Muscle of arm (tissue), 14 donors: ENCODE measurements at places on chromosomes 5 and 9. TPM values are rescaled to one million over a fixed set of nuclear protein-coding genes. Genes with fewer than 3 reads are reported as not detected.

- DNase-seq, result no peak
Measured at GRCh38 chr5:116669261-116670031, 94.8 kb upstream of the SEMA6A start.

Gene PCDHA10
- 0.25 TPM for polyA plus RNA-seq

Gene MCC
- 21.4 TPM for polyA plus RNA-seq

Gene TXN
- 98.5 TPM for polyA plus RNA-seq

DNA sequence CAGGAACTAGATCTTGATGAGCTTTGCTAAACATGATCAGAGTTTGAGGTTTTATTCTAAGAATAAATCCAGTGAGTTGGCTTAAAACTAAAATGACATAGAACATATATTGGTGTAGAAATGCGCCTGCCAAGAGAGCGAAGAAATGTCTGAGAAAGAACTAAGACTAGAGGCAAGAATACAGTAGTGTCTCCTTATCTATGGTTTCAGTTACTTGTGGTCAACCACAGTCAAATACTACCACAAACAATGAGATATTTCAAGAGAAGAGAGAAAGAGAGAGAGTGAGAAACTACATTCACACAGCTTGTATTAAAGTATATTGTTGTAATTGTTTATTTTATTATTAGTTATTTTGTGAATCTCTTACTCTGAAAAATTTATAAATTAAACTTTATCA, 254.4 kb upstream of the CDH10 start:
- no peak for DNase-seq

DNA sequence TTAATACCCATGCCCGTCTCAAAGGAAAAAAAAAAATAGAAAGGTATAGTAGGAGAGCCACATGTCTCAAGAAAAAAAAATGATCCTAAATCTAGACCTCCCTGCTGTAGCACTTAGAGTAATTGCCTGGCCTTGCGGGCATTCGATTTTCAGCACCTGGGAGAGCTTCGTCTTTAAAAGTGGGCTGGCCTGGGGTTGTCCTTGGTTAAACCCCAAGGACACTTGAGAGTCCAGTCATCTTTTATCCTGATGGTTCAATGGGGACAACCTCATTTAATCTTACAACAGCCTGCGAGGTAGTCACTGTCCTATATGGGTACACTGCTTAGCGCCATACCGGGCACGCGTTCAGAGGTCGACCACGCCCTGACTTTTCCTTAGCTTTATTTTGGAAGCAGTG, 60.1 kb downstream of the MAT2B start:
- no peak for DNase-seq

Gene GCNT4
- 0.49 TPM for polyA plus RNA-seq

GRCh38 chr9:92808726-92809451, 44.3 kb upstream of the BICD2 start:
- DNase-seq, result peak; percentile 66

Gene GADD45G
- polyA plus RNA-seq, result 5.9 TPM

- DNase-seq, result no peak
Measured at GRCh38 chr9:106718936-106719335, 144.0 kb upstream of the ZNF462 start.

Gene TMEM252
- polyA plus RNA-seq, result 1.9 TPM

DNA sequence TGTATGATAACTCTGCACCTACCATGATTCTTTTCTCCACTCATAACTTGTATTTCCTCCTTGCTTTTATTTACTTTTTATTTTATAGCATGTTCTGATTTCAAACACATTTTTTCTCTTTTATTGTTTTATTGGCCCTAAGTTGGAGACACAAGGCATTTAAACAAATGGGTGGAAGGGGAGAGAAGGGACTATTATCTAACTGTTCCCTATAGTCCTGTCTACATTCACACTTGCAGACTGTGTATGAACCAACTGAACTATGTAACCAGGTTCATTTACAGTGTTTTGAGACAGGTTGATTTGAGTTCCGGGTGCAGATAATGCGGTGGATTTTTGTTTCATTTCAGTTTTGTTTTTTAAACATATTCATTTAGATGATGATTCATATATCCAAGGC, 830.6 kb upstream of the SEMA6A start:
- no peak for DNase-seq
